Amygdala (tissue), 56 donors: ENCODE measurements at places on chromosomes 16 and 17.

GRCh38 chr17:75154195-75155106 lies at the start of gene JPT1:
Gene JPT1 (minus strand): TSS chr17:75154512. CDS start chr17:75154397, 115 bp downstream.
- DNase-seq = peak; percentile 95

DNA sequence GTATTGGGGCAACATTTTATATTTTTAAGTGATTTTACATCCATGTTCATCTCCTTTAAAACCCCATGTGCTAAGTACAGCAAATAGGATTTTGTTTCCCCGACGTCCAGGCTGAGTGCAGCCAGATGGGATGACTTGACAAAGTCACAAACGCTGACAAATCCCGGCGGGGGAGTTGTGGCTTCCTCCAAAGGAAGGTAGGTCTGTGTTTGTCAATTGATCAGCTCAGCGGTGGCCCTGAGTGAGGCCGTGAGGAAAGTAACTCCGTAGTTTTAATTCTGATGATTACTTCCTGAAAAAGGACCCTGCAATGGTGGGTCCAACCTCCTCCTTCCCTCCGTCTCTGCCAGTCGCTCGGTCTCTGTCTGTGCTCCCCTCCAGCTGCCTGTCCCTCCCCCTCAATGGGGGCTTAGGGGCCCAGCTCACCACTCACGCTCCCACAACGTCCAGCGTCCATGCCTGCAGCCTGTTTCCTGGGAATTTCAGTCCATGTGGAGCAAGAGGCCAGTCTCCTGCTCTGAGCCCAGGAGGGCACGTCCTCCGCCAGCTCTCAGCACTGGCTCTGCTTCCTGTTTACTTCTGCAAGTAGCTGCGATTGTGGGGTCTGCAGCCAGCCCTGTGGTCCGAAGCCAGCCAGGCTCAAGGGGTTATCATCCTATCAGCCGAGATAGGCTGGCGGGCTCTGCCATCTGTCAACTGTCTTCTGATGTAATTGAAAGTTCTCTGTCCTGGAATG lies 209.4 kb upstream of the FOXF1 start:
- DNase-seq = no peak

DNA sequence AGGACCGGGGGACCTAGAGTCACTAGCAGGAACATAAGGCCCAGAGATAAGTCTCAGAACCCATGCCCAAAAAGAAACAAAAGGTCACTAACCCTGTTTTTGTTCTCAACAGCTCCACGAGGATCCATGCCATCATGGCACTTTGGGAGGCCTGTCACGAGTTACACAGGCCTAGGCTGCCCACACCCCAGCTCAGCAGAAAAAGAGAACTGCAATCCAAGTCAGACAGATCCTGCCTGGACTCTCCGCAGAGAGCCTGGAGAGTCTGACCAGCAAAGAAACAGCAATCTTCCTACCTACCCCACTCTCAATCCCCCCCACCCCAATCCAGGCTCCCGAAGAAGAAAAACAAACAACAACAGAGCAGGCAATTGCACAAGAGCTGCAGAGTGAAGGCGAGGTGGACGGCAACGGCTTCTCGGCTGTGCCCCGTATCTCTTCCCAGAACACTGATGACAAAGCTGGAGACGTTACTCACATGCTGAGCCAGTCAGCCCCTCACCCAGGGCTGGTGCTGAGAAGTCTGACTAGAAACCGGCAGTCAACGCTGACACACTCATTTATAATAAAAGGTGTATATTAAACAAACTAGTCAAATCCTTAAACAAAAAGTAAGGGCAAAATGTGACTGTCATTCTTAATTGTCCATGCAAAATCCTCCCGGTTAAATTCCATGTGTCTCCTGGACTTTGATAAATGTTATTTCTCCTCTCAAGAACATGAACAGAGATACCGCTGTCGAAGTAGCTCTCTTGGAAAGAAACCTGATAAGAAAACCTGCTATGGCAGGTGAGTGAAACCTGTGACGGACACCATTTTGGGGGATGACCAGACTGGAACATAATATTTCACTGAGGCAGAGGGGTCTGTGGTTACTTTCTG lies 89.3 kb downstream of the SMG6 start:
- DNase-seq = peak; percentile 39

- DNase-seq = peak; percentile 95
These were observed 1.1 kb downstream of the KPNB1 start for GRCh38 chr17:47650525-47651522.

GRCh38 chr17:45051060-45051719 lies at the start of gene DCAKD:
Gene DCAKD (minus strand): TSS chr17:45051632. CDS start chr17:45034885, 16,747 bp downstream.
- peak; percentile 88 for DNase-seq

DNA sequence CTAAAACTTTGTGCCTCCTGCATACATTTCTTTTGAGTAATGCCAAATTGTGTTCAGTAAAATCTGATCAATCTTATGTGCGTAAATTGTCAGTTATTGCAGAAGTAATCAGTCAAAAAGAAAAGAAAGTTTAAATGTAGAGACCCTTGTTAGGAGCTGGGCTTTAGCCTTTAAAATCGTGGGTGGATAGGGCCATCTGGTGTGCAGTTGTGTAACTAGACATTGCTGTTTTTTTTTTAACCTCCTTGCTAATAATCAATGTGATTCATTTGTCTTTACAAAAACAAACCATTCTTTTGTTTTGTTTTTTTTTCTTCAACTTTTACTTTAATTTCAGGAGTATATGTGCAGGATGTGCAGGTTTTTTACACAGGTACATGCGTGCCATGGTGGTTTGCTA lies 5.3 kb upstream of the WWOX start:
- DNase-seq = no peak

GRCh38 chr17:4293572-4293971 lies 29.8 kb upstream of the ANKFY1 start:
- DNase-seq = no peak

DNA sequence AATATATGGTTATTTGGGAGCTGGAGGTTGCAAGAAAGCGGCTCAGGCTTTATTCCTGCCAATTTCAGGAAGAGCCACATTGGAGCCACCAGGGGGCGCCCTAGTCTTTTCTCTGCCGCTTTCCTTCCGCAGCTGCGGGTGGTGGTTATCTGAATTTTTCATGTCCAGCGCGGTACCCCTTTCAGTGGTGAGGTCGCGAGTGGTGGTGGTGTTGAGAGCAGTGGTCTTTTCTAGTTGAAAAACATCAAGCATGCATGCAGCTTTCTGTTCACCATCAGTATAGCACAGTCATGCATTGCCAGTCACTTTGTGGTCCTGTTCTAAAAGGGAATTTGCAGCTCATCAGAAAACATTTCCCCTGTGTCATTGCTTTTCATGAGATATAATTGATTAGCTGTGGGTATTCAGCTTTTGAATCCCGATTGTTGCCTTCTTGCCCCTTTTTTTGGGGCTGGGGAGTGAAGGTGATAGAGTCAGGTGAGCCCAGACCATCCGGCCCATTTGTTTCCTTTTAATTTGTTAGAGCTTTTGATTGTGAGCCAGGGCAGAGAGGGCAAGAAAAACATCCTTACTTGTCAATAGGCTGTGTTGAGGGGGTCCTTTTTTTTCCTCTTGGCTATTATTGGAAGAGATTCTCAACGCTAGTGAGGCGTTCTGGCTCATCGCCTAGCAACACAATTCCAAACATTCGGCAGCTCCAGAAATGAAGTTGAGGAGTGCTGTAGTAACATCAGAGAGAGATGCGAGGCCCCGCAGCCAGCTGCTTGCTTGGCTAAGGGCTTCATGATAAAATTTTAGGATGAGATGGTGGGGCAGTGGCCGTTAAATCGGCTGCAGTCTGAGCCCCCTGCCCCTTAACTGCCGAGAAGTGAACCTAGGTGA lies 119.0 kb downstream of the SNX29 start:
- DNase-seq = peak; percentile 43

GRCh38 chr17:81837641-81838040 lies 2.8 kb upstream of the PPP1R27 start:
- no peak for DNase-seq

DNA sequence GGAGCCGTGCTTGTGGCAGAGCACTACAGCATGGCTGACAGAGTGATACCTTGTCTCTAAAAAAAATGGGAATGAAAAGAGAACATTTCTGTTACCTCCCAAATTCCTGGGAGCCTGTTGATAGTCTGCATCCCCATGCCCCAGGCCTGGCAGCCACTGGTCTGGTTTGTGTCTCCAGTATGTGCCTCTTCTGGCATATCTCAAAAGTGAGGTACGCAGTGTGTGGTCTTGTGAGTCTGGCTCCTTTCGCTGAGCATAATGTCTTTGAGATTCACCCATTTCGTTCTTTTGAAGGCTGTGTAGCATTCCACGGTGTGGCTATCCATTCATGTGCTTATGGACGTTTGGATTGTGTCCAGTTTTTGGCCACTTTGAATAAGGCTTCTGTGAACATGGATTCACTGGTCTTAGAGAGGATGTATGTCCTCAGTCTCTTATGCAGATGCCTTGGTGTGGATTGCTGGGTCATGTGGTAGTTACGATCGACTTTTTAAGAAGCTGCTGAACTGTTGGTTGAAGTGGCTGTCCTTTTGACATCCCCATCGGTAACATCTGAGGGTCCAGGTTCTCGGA lies 39.1 kb downstream of the PRMT7 start:
- DNase-seq = no peak

- DNase-seq = peak; percentile 79
These were observed at the start of gene TP53 for GRCh38 chr17:7687072-7687907. Gene TP53 (minus strand): TSS chr17:7687490. CDS start chr17:7676594, 10,896 bp downstream.

- no peak for DNase-seq
These were observed 50.0 kb downstream of the DNAH2 start for GRCh38 chr17:7767405-7768021.

DNA sequence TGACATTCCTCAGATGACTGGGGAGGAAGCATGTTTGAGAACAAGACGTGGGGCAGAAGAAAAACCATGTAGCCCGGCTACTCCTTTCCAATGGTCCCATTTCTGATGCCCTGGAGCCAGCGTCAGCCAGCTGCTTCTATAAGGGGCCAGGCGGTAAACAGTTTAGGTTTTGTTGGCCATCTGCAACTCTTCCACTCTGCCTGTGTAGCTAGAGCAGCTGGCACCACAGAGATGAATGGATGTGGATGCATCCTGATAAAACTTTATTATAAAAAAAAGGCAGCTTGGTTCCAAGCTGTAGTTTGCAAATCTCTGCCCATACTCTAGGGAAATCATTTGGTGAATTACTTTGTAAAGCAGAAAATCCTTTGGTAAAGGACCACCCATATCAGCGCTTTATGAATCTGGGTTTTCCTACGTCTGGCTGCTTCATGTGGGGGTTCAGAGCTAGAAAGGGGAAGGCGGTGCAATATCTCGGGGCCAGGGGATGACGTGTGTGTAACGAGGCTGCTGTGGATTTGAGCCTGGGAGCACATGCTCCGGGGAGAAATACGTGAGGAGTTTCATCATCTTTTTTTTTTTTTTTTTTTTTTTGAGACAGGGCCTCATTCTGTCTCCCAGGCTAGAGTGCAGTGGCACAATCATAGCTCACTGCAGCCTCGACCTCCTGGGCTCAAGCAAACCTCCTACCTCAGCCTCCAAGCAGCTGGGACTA lies 3.4 kb upstream of the SRL start:
- DNase-seq = no peak

- DNase-seq = no peak
These were observed 5.0 kb upstream of the NPRL3 start for GRCh38 chr16:143456-143855.

DNA sequence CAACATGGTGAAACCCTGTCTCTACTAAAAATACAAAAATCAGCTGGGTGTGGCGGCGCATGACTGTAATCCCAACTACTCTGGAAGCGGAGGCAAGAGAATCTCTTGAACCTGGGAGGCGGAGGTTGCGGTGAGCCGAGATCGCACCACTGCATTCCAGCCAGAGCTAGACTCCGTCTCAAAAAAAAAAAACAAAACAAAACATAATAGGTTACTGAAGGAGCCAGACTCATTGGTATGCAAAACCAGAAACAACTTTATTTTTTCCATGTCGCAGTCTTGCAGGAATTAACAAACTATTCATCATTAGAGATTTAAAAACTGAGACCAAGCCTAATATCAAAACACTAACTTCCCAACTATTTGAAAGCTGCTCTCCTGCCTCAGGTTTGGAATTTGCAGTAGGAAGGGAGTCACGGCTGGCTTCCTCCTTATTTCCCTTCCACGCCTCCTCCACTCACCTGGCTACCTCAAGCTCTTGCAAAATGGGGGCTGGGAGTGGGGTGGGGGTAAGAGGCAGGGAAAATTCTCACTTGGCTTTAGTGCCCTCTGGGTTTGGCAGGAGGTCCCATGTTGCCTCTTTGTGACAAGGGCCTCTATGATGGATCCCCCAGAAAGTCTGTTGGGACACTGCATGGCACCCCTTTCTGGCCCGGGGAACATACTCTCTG lies 34.1 kb upstream of the MYH10 start:
- DNase-seq = no peak

DNA sequence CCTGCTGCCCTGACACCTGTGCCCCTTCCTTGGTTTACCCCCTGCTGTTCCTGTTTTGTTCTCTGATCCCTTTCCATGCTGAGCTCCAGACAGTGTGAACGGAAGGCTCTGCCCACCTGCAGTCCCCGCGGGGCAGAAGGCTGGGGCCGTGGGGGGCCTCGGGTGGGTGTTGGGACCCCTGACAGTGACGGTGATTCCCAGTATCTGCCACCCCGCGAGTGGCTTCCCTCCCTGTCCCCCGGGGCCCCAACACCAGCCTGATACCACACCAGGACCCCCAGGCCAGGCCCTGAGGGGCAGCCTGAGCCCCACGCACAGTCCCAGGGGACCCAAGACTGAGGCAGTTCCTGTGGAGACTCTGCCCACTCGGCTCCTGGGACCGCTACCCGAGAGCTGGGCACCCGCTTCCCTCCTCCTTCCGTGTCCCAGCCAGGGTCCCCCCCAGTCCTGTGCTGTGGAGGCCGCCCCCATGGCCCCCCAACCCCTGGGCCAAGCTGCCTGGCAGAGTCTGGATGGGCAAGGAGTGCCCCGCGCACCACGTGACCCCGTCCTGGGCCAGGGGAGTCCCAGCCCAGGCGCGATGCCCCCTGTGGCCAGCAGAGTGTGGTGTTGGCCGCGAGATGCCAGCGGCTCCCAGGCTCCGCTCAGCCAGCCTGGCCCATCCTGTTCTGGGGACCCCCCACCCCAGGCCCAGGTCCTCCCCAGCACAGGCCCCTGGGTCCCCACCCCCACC lies 10.0 kb upstream of the C1QTNF8 start:
- peak; percentile 47 for DNase-seq

GRCh38 chr17:35057332-35057915 lies 6.1 kb downstream of the RFFL start:
- DNase-seq = no peak

DNA sequence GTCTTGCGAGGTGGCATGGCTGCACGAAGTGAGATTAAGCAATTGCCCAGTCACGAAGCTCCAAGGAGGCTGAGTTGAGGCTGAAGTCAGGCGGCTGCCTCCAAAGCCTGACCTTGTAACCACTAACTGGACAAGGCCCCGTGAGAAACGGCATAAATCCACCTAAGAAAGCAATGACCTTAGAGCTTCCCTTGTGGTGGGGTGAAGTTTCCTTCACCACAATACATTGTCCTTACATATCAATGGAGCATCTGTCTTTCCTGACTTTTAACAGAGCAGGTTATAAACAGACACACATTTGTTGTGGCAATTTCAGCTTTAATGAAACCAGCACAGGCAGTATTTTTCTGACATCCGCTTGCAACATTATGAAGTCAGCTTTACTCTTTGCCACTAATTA lies 2.5 kb upstream of the MED9 start:
- no peak for DNase-seq

DNA sequence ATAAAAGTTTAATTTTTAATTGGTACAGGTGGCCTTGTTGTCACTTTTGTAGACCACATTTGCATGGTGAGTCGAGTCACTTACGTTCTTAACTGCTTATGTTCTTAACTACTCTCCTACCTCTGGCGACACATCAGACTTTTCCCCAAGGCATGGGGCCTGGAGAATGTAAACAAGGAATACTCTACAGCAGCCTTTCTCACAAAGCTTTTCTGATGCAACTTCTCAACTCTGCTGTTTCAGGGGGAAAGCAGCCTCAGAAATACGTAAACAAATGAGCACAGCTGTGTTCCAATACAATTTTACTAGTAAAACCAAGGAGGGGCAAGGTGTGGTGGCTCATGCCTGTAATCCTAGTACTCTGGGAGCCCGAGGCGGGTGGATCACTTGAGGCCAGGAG lies 6.9 kb downstream of the KARS1 start:
- no peak for DNase-seq
